ENCODE measurements at places on chromosomes 6 and 20.

- no peak for DNase-seq
These were observed 24.4 kb downstream of the NCR2 start for GRCh38 chr6:41359617-41360313.

GRCh38 chr6:89559487-89559886 is 79.1 kb downstream of the LYRM2 start:
- DNase-seq = no peak

DNA sequence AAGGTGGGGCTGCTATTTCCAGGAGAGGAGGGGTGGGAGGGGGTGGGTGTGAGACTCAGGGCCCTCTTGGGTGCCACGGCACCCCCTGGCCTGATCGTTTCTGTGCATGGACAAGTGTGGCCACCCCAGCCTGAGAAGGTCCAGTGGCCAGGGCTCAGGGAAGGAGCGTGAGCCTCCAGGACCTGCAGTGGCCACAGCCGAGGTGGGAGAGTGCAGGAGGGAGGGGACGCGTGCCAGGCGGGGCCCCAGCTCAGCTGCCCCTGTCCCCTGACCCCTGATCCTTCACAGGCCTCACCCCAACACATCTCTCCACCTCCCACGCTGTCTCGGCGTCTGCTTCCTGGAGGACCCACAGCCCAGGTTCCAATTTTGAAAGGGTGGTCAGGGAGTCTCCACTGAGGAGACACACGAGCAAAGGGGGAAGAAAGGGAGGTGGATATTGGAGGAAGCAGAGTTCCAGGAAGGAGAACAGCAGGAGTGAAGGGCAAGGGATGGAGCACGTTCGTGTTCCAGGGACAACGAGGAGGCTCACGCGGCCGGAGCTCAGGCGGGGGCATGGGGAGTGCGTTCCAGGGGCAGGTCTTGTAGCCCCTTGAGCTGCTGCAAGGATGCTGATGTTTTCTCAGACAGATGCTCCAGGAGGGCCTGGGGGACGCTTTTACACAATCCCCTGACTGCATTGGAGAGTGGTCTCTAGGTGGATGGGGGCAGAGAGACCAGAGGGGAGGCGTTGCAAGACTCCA is 4.2 kb upstream of the HRH3 start:
- no peak for DNase-seq

GRCh38 chr6:2194643-2195042 is 50.8 kb downstream of the GMDS start:
- DNase-seq = no peak

DNA sequence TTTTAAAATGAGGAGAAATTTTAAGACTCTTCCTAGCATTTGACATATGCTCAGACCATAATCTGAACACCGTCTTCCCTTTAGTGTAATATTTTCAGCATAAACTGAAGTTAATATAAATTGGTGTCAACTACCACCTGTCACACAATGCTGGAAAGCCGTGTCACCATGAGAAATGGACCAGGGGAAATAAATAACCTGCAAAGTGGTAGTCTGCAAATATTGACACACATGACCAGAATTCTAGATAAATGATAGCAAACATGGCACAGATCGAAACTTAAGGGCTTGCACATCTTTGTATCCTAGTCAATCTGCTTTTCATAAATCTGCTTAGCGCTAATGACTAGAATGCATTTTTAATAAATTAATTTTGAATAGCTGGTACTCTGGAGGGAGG is 191.9 kb downstream of the CD83 start:
- DNase-seq = no peak

GRCh38 chr6:157822245-157823000 is 623 bp upstream of the SNX9 start:
- no peak for DNase-seq

- no peak for DNase-seq
These were observed 31.8 kb downstream of the GCLC start for GRCh38 chr6:53513056-53513455.

- peak; percentile 64 for DNase-seq
These were observed 1.5 kb downstream of the SIGLEC1 start for GRCh38 chr20:3710703-3711483.

DNA sequence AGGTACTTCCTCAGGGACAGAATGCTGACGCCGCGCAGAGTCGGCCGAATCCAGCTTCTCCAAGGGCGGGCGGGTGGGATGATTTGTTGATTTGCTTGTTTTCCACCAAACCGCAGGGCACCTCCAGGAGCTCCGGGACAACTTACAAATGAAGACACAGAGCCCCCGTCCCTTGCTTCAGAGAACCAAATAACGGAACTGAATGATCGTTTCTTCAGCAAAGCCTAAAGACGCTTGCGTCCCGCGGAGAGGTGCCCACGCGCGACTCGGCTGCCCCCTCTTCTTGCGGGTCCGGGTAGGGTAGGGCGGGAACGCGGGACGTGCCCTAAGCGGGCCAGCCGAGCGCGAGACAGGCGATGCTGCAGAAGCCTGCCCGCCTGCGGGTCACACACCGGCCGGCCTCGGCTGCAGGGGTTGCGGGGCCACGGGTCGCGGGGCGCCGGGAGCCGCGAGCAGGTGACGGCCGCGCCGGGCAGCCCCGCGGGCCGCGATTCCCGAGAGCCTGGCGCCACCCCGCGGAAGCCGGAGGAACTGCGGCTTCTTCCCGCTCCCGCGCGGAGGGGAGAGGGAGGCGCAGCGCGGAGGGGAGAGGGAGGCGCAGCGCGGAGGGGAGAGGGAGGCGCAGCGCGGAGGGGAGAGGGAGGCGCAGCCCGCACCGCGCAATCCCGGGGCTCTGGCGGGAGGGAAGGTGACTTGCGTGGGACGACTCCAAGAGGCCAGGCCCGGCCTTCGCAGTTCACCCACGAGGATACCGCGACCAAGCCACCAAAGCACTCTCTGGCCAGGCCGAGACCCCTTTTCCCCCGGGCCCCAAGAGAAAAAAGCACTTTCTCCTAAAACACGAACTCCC is 7.7 kb upstream of the FOXF2 start:
- peak; percentile 25 for DNase-seq

DNA sequence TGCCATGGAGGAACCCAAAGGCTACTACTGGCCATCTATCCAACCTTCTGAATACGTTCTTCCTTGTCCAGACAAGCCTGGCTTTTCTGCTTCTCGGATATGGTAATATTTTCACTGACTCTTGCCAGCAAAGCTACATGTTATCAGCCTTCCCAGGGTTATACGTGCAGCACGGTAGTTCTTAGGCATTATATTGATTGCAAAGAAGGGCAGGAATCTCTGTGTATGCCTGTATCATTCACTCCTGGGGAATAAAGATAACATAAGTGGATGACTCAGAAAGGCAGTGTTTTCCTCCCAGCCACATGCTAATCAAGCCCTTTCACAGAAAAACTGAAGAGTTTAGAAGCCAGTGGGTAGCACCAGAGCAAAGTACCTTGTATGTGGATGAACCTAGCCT is 98.7 kb downstream of the ADGRG6 start:
- DNase-seq = no peak

GRCh38 chr6:148429423-148429822 is 86.8 kb downstream of the SASH1 start:
- no peak for DNase-seq

DNA sequence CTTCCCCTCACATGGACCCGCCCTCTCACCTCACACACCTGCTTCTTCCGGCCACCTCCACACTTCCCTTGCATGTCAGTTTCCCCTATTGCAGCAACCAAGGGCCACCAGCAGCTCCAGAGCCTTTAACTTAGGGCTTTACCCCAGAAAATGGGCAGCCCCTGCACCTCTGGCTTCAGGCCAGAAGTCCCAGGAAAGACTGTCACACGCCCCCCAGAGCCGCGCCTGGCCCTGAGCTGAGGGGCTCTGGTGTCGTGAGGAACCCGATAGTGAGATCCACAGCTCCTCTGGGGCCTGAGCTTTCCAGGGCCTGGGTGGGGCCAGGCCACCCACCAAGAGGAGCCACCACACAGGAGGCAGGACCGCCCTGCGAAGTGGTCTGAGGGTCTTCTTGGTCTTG is 182.4 kb downstream of the DLL1 start:
- DNase-seq = no peak

GRCh38 chr20:25229486-25230165 is 18.3 kb upstream of the PYGB start:
- DNase-seq = no peak

GRCh38 chr6:74853991-74854390 is 351.9 kb downstream of the COL12A1 start:
- no peak for DNase-seq

- no peak for DNase-seq
These were observed 132.5 kb downstream of the ZFAND3 start for GRCh38 chr6:37952027-37952426.

DNA sequence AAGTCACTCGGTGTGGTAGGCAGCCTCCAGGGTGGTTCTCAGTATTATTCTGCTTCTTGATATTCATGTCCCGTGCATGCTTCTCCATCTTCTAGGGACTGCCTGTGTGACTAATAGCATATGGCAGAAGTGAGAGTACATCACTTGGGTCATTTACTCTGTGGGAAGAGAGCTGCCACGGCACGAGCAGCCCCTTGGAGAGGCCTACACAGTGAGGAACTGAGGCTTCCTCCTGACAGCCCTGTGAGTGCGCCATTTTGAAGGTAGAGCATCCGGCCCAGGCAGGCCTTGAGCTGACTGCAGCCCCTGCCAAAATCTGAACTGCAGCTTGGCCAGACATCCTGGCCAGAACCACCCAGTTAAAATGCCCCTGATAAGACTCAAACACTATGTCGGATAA is 17.3 kb upstream of the MCUR1 start:
- DNase-seq = no peak

DNA sequence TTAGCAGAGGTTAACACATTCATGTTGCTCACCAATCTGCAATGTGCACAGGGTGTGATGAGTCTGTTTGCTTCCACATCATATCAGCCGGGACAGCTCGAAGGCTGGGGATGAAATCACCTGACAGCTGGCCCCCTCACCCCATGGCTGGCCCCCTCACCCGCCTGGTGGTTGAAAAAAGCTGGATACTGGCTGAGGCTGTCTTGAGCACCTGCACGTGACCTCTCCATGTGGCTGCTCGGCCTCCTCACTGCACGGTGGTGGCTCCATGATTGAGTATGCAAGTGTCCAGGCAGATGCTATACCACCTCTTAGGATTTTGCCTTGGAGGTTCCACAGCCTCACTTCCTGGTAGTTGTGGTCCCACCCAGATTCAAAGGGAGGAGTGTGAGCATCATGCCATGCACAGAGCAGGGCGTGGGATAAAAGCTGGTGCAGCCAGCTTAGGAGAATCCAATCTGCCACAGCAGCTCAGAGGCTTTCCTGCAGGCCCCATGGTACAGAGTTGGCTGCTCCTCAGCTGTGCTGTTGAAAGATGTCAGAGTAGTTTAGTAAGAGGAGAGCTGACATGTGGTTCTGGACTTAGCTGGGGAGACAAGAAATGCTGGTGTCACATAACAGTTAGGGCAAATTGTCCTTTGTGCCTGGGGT is 29.6 kb upstream of the SYNDIG1 start:
- no peak for DNase-seq

DNA sequence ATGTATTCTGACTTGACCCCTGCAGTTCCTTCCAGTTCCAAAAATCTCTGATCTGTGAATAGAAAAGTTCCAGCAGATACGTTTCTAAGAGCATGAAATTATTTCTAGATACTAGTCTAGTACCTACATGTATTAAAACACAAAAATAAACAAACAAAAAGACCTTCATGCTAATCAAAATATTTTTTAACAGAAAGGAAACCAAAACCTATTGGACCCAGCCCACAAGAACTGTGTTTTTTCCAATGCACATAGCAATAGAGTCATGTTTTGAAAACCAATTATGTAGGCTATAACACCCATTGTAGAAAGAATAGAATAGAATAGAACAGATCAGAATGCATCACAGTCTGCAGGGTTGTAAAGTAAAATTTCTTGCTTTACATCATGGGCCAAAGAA is 158.6 kb upstream of the TNFAIP3 start:
- no peak for DNase-seq

DNA sequence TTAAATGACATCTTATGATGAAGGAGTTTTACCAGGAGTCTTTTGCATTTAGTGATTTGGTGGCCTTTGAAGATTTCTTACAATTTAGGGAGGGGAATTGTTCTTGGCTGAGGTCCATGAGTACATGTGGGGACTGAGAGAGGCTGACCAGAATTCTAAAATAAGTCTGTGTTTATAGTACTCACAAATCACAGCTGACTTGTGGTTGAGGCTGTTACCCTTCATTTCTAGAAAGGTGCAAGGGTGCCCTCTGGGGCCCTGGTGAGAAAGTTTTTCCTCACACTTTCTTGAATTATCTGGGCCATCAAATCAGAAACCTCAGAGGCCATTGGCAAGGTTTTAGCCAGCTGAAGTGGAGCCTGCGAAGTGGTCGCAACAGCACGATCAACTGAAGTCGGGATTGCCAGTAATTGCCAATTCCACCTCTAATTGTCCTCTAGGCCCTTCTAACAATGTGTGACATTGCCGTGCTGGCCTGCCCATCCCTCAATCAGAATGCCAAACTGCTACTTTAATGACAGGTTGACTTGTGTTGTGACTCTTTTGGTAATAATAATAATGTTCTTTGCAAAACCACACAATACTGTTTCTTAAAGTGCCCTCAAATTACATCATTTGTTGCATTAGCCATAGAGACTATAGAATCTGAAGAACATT is 221.6 kb downstream of the OGFRL1 start:
- DNase-seq = no peak

DNA sequence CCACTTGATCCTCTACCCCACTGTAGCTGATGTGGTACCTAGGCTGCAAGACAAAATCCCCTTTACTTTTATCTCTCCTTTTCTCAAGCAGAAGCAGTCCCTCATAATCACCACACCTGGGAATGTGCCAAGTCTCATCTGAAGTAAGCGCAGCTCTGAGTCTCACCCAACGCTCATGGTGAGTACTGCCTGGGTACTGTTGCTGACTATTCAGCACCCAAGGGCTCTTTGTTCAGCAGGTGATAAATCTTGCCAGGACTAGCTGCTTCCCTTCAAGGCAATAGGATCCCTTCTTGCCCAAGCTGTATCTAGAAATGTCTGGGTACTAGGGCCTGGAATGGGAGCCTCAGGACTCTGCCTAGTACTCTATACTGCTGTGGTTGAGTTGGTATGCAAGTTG is 70.9 kb downstream of the GCLC start:
- no peak for DNase-seq

DNA sequence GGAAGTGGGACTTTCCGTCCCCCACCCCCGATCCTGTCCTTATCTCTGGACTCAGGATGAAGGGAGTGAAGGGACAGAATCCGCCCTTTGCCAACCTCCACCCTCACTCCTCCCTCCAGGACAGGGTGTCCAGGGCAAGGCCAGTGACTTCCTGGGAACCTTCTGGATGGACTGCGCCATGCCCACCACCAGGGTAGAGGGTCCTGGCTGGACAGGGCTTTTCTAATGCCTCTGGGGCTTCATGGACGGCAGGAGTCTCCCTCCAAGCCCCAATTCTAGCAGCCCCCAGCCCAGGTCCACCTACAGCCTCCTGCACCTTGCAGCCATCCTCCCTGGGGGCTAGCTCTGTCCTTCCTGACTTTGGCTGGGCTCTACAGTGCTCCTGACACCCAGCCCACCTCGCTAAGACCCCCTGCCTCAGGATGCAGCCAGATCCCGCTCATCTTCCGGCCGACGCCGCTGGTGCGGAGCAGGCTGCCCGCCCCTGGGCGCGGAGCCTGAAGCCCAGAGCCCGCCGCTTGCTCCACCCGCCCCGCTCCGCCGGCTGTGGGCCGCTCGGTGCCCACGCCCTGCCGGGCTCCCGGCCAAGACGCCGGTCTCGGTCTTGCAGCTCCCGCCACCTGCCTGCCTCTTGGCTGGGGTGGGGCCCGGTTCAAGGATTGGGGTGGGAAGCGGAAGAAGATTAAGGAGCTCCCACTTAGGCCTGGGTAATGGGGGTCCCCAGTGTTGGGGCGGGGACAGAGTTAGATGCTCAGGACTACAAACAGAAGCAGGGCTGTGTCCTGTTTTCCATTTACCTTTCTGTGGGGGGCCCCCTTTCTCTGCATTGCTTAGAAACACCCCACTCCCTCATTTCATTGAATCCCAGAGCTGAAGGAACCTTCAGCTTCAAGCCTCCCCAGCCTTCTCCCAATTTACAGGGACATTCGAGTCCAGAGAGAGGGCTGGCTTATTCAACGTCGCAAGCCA is 72.8 kb downstream of the MDGA1 start:
- no peak for DNase-seq
